SHP77 (cell line): ENCODE measurements at places on chromosomes 4 and X.

GRCh38 chr4:38674258-38675144 lies 10.5 kb downstream of the KLF3 start:
- no peak for DNase-seq

DNA sequence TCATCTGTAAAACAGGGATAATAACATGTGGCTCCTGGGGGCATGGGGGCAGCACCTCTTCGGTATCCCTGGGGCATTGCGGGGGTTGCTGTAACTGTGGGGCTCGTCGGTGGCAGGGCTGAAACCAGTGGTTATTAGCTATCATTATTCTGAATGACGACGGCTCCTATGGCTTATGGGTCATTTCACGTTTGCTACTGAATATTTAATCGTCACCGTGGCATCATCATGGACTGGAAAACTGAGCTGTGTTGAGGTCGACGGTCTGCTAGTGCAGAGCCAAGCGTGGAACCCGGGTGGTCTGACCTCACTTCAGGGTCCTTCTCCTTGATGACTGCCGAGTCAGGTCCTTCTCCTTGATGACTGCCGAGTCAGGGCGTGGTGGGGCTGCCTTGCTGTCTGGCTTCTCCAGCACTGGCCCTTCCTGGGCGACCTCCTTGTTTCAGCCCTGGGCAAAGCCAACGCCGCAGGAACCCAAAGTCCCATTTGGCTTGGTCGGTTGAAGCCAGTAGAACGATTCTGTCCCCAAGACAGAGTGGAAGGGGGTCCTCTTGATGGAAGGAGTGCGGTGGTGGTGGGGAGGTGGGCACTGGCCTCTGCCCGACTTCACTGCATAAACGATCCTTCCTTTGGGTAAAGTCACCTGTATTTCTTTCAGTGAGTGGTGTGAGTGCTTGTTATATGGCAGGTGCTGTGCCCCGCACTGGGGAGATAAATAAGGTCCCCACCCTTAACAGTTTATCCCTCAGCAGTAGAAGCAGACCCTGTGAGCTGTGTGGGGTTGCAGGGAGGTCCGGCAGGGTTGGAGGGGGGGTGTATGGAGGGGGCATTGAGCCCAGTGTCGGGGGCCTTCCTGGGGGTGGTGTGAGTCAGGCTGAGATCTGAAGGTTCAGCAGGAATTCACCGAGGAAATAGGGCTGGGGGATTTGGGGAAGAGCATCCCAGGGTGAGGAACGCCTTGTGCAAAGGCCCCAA lies 40.8 kb downstream of the PSAPL1 start:
- DNase-seq = no peak

DNA sequence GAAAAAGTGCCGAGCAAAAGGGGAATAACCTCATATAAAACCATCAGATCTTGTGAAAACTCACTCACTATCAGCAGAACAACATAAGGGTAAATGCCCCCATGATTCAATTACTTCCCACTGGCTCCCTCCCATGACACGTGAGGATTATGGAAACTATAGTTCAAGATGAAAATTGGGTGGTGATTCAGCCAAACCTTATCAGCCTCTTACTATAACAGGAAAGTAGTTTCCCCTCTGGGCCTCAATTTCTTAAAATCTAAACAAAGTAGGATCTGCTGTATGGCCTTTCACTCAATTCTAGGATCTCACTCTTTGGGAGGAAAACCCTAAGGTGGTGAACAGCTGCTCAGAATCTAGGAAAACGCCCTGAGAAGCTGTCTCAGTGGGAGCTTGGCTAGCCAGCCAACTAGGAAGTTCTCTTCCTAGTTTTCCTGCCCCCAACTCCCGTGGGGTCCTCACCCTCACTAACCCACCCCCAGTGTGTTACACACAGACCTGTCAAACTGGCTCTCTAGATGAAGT lies 1017.1 kb upstream of the HS3ST1 start:
- DNase-seq = no peak

DNA sequence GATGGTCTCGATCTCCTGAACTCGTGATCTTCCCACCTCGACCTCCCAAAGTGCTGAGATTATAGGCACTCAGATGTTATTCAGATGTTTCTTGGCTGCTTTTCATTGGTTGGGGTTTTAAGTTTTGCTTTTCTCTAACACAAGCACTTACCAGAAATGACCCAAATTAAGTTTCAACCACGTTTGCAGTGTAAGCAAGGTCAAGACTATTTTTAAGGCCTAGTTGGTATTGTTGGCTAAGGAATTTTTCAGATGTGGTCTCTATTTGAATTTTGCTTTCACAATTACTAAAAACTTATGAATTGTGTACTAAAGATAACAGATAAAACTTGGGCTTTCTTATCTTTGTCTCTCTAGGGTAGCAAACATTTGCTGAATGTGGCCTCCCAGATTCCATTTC lies 1756.9 kb upstream of the TENM3 start:
- no peak for DNase-seq

GRCh38 chr4:112023402-112023950 lies 121.8 kb upstream of the FAM241A start:
- DNase-seq = no peak

DNA sequence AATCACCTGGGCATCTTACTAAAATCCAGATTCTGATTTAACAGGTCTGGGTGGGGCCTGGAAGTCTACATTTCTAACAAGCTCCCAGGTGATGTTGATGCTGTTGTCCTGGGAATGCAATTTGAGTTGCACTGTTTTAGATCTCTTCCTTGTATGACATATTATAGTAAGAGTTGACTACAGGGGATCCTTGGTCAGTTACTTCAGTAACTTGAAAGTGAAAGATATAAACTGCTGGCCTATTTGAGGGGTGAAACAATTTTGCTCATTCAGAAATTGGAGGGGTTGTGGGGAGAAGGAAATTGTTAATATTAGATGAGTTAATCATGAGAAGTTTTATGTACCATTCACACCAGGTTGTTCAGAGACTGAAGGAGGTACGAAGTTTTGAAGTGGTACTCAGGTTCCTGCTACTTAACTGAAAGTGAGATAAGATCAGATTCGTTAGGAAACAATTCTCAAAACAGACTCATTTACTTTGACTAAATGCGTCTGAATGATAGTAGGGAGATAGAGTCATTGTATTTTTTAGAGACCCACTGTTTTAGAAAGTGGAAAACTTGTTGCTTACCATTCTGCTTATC lies 12.5 kb downstream of the SH2D1A start:
- no peak for DNase-seq

DNA sequence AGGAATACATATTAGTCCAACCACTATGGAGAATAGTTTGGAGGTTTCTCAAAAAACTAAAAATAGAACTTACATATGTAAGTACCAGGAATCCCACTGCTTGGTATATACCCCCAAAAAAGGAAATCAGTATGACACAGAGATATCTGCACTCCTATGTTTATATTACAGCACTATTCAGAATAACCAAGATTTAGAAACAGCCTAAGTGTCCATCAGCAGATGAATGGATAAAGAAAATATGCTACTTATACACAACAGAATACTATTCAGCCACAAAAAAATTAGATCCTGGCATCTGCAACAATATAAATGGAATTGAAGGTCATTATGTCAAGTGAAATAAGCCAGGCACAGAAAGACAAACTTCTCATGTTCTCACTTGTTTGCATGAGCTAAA lies 27.5 kb upstream of the ABCG2 start:
- DNase-seq = no peak

DNA sequence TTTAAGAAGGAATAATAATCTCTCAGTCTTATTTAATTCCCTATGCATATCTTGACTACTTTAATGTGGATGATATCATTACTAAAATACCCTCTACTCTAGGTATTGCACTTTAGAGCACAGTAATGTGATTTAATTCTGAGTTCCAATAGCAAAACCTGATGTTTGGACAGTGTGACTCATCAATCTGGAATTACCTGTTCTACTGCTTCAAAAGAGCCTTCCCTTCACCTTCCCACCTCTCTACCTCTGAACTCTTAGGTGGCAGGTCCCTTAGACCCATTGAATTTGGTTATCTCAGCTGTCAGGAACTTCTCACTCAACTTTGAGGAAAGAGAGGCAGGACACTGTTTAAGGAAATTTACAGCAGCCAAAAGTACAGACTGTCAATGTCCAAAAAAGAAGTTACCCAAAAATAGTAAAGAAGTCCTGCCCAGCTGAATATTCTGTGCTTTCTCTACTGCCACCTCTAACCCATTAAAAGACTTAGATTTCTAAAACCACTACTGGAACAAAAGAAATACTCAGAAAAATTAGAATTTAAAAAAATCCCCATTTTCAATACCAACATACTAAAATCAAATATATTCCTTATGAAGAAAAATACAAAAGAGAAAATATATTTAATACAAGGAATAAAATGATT lies 123.1 kb upstream of the GPM6A start:
- no peak for DNase-seq

GRCh38 chr4:140257461-140258305 lies 103.7 kb upstream of the MAML3 start:
- no peak for DNase-seq

- DNase-seq = no peak
These were observed 28.5 kb upstream of the TMSB4X start for GRCh38 chrX:12946406-12946805.

DNA sequence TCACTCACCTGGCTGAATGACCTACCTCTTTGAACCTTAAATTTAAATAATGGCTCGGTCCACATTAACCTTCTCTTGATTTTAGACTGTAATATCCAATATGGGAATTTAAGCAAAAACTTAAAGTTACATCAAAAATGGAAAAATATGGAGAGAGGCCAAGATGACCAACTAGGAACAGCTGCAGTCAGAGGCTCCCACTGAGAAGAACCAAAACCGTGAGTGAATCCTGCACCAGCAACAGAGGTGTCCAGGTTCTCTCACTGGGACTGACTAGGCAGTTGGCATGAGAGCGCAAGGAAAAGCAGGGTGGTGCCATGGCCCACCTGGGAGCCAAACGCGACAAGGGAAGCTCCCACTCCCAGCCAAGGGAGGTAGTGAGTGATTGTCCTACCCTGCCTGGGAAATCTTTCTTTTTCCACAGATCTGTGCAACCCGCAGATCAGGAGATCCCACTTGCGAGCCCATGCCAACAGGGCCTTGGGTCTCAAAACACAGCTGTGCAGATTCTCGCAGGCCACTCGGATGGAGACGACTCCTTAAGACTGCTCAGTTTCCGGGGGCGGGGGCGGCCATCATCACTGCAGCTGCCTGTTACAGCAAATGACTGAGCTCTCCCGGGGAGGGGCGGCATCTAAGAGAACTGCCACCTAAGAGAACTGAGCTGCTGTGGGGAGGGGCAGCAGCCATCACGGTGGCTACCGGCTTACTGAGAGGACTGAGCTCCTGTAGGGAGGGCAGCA lies 343.4 kb downstream of the DMD start:
- no peak for DNase-seq

DNA sequence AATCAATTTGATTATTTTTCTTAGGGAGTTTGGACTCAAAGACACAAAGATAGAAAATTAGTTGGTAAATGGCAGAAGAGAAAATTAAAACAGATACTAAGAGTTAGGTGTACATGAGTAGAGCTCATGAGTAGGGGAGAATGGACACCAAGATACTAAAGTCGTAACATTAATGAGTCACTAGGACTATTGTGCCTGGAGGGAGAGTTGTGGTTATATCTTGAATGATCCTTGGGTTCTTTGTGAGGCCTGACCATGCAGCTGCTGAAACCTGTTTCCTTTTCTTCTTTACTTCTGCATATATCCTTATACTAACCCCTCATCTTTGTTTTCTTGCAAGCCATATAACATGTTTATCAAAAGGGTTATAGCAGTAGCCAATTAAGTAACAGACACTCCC lies 532.8 kb downstream of the RPA4 start:
- no peak for DNase-seq

- DNase-seq = no peak
These were observed 20.2 kb upstream of the MED14 start for GRCh38 chrX:40755291-40756249.

DNA sequence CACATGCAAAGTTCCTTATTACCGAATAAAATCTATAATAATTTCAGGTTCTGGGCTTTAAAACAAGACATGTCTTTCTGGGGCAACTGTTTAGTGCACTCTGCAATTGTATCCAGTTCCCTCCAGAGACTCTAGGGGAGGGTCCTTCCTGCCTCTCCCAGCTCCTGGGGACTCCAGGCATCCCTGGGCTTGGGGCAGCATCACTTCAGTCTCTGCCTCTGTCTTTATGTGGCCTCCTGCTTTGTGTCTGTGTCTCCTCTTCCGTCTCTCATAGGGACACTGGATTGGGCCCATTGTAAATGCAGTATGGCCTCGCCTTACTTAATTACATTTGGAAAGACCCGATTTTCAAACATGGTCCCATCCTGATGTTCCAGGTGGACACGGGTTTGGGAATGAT lies 10.9 kb upstream of the ASMTL start:
- no peak for DNase-seq

DNA sequence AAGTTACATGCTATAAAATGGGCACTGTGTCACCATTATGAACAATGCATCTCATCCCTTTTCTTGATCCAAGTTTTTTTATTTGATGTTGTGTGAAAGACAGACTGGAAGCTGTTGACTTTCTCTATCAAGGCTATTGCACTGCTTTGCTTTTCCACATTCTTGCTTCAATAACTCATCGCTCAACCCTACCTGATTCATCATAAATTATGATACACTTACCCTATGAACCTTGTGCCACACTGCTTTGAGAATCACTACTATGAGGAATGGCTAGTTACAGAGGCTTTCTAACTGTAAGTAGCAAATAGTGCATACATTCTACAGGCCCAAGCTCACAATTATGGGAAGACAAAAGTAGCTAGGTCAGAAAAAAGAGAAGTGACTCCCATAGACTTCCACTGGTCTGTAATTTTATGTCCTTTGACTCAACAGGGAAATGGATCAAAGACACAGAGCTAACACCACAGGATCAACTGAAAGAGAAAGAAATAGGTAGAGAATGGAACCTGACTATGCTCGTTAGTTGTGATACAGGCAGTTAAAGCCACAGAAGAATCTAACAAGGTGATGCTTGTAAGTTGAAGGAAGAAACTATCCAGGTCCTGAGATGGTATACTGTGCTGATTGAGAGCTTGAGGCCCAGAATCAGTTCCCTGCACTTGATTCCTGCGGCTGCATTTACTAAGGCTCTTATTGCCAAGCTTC lies 163.5 kb downstream of the PPP3CA start:
- DNase-seq = no peak

DNA sequence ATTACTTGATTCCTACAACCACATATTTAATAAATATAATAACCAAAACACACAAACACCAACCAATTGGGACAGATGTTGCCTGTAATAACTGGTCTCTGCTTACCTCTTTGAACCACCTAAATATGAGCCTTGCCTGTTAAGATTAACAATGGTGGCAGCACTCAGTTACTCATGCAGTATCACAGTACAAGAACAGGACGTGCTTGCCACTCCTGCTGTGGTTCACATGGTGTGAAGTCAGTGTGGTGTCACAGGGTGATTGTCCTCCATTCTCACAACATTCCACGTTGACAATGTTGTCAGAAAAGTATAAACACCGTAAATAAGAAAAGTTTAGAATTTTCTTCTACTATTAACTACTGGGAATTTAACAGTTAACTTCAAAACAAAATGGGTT lies 365.0 kb downstream of the PPP3CA start:
- no peak for DNase-seq

GRCh38 chrX:10360116-10360515 lies 203.3 kb downstream of the CLCN4 start:
- no peak for DNase-seq

DNA sequence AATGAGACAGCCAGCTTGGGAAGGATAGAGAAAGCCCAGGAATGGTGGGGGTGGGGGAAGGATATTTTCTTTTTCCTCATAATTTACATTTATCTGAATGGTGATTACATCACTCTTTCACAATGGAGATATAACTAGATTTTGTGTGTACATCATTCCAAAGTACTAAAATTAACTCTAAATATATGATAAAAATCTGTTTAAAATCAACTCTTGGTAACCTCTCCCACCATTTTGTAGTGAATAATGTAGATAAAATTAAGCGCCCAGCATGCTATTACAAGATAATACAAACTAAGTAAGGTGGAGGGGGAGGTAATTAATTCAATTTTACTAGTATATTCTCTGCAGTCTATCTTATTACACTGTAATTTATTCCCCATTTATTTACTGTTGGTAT lies 78.9 kb downstream of the NCAPG start:
- no peak for DNase-seq
